Naive thymus-derived CD4-positive, alpha-beta T cell (primary cell): ENCODE measurements at places on chromosomes 11 and 22. TPM values are rescaled to one million over a fixed set of nuclear protein-coding genes. Genes with fewer than 3 reads are reported as not detected.

The OR52N4 gene
- total RNA-seq: 2.8 and 3.6 TPM in 2 replicates

GRCh38 chr11:65045728-65046127 is 4.7 kb downstream of the SAC3D1 start:
- H3K27ac ChIP-seq: peak overlapping the region; percentile 27
- no peak overlapping the region for H3K4me3 ChIP-seq
- H3K27me3 ChIP-seq: no peaks in the 10 kb centered on the region
- no peak for DNase-seq
- H3K4me1 ChIP-seq: peaks cover 3% of the 10 kb centered on the region

The NPTXR gene
- total RNA-seq: 10.5 TPM

DNA sequence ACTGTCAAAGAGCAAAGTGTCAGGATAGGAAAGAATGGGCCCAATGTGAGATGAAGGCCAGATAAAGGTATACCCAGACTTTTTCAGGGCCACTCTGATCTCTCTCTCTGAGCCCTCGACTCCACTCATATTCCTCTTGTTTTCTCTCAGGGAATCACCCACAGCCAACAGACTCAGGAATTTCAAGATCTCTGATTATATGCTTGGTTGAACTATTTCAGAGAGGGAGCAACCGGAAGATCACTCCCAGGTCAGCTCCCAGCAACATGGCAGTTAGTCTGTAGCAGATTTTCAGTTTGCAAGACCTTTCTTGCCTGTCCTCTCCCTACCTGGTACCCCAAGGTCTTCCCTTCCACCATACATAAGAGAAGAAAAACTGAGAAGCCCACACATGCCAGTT is 102.5 kb downstream of the C11orf58 start:
- no peak for DNase-seq
- H3K36me3 ChIP-seq: no peaks in the 10 kb centered on the region
- H3K4me1 ChIP-seq: no peaks in the 10 kb centered on the region
- H3K27ac ChIP-seq: no peak overlapping the region

DNA sequence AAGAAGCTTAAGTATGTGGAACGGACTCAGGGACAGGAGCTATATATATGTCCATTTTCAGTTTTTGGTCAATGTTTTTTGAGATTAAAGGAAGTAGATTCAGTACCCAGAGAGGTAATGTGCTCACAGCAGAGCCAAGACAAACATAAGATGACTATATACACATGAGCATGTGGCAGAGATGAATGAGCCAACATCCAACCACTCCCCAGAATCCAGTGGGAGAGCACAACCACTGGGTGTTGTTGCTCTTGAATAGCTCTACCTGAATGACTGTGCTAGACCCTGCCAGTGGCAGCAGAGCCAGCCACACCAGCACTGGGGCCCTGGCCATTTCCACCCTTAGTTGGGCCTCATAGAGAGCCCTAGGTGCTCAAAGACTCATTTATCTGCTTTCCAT is 10.7 kb upstream of the SYTL2 start:
- no peak for DNase-seq
- no peaks in the 10 kb centered on the region for H3K36me3 ChIP-seq
- no peak overlapping the region for H3K4me3 ChIP-seq
- H3K27me3 ChIP-seq: no peaks in the 10 kb centered on the region
- peaks cover 44% of the 10 kb centered on the region for H3K4me1 ChIP-seq
- H3K27ac ChIP-seq: no peak overlapping the region

GRCh38 chr11:36077368-36077767 is 133.5 kb downstream of the LDLRAD3 start:
- H3K36me3 ChIP-seq: no peaks in the 10 kb centered on the region
- H3K4me1 ChIP-seq: no peaks in the 10 kb centered on the region
